ENCODE measurements at places on chromosomes 1 and 21.

- DNase-seq, result no peak
These were observed 49.9 kb downstream of the BACE2 start for GRCh38 chr21:41217671-41218385.

DNA sequence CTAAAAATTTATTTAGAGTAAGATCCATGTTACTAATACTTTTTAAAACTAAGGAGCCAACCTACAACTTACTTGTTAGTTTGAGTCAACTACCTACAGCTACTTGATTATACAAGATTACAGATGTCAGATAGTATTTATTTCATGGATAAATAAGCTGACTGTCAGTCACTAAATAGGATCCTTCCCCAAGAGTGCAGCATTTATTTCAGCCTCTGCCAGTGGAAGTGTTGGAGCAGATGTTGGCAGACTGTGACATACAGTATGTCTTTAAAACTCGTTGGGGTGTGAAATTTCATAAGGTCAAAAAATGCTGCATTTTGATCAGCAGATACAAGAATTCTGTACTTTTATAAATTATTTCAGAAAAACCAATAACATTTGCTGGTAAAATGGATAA is 156.2 kb downstream of the AKT3 start:
- DNase-seq, result no peak

GRCh38 chr1:232267092-232267836 is 362.7 kb downstream of the SIPA1L2 start:
- DNase-seq, result no peak

DNA sequence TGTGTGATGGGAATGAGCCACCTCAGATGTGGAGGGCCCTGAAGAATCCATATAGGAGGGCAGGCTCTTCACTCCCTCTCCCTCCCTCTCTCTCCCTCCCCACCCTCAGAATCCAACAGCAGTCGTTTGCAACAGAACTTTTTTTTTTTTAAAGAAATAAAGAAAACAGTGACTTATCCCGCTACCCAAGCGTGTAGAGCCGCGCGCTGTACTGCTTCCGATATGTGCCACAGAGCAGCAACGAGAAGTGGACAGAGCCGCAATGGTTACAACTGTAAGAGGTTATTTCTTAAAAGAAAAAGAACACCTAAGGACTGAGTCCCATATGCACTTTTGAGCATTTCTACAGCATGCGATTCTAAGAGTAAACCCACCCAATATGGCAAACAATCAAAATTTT is 7.4 kb upstream of the NADK start:
- DNase-seq, result no peak

GRCh38 chr1:29920316-29920715 is 684.0 kb downstream of the PTPRU start:
- no peak for DNase-seq

GRCh38 chr1:240244968-240245628 is 153.4 kb downstream of the FMN2 start:
- DNase-seq, result no peak

DNA sequence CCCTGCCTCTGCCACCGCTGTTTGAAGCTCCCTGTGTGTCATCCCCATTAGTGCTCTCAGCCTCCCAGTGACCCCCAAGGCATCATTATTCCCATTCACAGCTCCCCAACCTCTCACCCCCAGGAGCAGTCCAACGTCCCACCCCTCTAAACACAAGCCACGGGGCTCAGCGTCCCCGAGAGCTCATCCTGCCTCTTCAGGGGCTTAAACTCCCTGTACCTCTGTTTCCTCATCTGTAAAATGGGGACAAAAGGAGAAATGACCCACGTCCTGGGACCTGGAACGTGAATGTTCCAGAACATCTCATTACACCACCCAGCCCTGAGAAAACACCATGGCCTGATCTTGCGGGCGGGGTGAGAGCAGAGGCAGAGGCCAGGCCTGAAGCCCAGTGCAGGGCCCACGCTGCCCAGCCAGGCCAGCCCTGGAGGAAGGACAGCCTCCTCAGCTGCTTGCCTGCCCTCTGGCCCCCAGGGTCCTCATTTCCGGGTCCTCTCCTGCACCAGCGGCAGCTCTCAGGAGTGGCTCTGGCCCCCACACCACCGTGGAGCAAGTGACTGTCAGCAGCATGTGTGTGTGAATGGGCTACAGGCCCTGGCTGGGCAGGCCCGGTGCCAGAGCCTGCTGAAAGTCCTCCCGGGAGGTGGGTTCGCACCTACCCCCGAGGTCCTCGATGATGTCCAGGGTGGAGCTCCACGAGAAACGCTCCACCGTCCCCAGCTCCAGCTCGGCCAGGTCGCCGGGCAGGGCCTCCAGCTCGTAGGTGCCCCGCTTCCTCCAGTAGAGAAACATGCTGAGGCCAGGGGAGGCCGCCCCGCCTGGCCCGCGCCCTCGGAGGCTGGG is 14.1 kb upstream of the PLEKHG5 start:
- no peak for DNase-seq
